Foreskin keratinocyte (primary cell): ENCODE measurements at places on chromosomes 5 and 9. TPM values are rescaled to one million over a fixed set of nuclear protein-coding genes. Genes with fewer than 3 reads are reported as not detected.

Gene FOXI1
- polyA plus RNA-seq = not detected in 2 replicates

Gene NSD1
- 5.4 and 5.7 TPM in 2 replicates for polyA plus RNA-seq

Gene KCNIP1
- polyA plus RNA-seq = not detected in 2 replicates

Gene DDX4
- polyA plus RNA-seq = not detected in 2 replicates

Gene GTF3C5
- polyA plus RNA-seq = 59.5 and 66.5 TPM in 2 replicates

Gene CCDC180
- polyA plus RNA-seq = 0.17 and 0.21 TPM in 2 replicates

Gene GLRA1
- polyA plus RNA-seq = not detected in 2 replicates

Gene UBE2QL1
- polyA plus RNA-seq = not detected in 2 replicates

Gene NUTM2F
- polyA plus RNA-seq = not detected in 2 replicates

Gene FAM81B
- not detected in 2 replicates for polyA plus RNA-seq

Gene ADAMTS6
- polyA plus RNA-seq = 3.1 and 3.2 TPM in 2 replicates

Gene SLC25A2
- polyA plus RNA-seq = not detected in 2 replicates

Gene COL5A1
- polyA plus RNA-seq = 2.9 and 6.2 TPM in 2 replicates

Gene PAM
- polyA plus RNA-seq = 37.4 and 38.3 TPM in 2 replicates

Gene POLE3
- 58.9 and 70.0 TPM in 2 replicates for polyA plus RNA-seq

Gene PGM5
- not detected in 2 replicates for polyA plus RNA-seq

Gene WDR31
- polyA plus RNA-seq = 0.31 and 0.64 TPM in 2 replicates

Gene CDKN2A
- 10.1 and 20.8 TPM in 2 replicates for polyA plus RNA-seq

Gene OBP2B
- not detected in 2 replicates for polyA plus RNA-seq

Gene CARD9
- 0.17 and 0.32 TPM in 2 replicates for polyA plus RNA-seq

Gene SV2C
- 0.07 TPM in 1 of 2 replicates, not detected in the other for polyA plus RNA-seq

Gene FBLL1
- 0.07 TPM in 1 of 2 replicates, not detected in the other for polyA plus RNA-seq

Gene CNTNAP3
- 1.7 and 2.2 TPM in 2 replicates for polyA plus RNA-seq
